ENCODE measurements at places on chromosomes 13 and 19.

DNA sequence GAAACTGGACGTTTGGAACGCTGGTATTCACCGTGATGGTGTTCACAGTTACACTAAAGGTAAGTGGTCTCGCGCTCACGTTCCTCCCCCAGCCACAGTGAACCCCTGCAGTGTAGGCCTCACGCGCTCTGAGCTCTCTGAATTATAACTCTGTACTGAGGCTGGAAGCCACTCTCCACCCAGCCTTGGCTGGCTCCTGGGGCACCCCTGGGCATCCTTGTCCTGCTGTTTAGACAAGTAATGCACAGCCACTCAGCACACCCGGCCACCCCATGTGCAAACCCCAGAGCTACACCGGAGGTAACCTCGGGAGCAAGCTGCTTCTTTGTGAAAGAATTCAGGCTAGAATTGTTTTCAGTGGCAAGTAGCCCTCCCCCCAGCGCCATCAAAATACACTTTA, 97.3 kb upstream of the MCF2L start:
- no peak for DNase-seq

- peak; percentile 54 for DNase-seq
Observed at GRCh38 chr19:5961969-5962945, 15.7 kb downstream of the RANBP3 start.

GRCh38 chr19:15488489-15489226, 9.4 kb upstream of the PGLYRP2 start:
- no peak for DNase-seq

DNA sequence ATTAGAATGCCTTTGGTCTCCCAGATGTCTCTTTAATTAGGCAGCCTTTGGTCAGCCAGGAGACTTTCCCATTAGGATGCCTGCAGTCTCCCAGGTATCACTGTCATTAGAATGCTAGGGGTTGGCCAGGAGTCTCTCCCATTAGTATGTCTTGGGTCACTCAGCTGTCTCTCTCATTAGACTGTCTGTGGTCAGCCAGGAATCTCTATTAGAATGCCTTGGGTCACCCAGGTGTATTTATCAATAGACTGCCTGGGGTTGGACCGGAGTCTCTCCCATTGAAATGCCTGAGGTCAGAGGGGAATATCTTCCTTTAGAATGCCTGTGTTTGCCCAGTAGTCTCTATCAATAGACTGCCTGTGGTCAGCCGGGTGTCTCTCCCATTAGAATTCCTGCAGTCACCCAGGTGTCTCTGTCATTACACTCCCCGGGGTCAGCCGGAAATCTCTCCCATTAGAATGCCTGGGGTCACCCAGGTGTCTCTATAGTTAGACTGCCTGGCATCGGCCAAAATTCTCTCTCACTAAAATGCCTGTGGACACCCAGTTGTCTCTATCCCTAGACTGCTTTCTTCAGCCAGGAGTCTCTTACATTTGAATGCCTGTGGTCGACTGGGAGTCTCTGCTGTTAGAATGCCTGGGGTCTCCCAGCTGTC, 1460.3 kb downstream of the UQCRFS1 start:
- no peak for DNase-seq

DNA sequence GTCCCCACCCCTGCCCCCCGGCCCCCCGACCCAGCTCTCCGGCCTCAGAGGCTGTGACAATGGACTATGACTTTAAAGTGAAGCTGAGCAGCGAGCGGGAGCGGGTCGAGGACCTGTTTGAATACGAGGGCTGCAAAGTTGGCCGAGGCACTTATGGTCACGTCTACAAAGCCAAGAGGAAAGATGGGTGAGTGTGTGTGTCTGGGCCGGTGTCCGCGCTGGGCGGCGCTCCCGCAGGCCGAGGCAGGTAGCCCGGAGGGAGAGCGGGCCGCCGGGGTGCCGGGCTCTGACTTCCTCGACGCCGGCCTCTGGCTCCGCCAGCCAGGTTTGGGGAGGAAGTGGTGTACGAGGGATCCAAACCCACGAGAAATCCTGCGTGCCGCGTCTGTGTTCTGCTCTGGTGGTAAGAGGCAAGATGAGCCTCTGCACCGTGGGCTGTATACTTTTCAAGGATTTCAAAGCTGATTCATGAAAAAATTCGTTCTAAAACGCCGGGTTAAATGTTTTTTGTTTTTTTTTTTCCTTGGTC, 718 bp downstream of the CDK8 start:
- DNase-seq = no peak

DNA sequence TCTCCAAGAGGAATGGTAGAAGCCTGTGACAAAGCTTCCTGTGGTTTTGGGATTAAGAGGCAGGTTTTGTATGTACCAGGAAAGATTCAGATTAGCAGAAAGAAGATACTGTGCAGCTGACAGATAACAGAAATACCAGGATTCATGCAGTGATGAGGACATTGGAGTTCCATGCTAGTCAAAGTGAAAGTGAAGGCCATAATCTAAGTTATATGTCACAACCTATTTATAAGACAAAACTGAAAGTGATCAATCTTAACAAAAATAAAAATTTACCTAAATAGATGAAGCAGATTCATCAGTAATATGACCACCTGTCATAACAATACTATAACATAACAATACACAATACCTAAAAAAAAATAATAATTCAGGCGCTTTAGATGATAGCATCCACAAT, 1305.2 kb upstream of the PCDH9 start:
- no peak for DNase-seq

DNA sequence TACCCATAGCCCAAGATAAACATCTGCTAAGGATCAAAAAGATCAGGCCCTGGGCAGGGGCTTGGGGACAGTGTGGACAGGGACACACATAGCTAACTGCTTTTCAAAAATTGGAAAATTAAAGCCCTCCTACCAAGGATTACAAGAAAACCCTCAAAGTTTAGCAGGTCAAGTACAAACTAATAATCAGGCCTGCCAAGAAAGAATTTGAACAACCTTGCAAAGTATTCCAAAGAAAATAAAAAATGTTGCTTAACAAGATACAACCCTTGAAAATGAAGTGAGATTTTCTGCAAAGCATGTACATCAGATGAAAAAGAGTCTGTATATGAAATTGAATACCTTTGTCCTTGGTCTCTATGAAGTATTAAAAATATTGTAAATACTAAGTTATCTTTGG, 67.3 kb downstream of the KLF12 start:
- DNase-seq = no peak

GRCh38 chr13:81048026-81048461, 707.1 kb upstream of the SPRY2 start:
- no peak for DNase-seq

- no peak for DNase-seq
Observed at GRCh38 chr13:27298849-27299248, 28.2 kb downstream of the RASL11A start.

- DNase-seq = no peak
Observed at GRCh38 chr19:294946-295686, 3.9 kb upstream of the PLPP2 start.

- DNase-seq = no peak
Observed at GRCh38 chr19:49128545-49129237, 9.3 kb downstream of the PPFIA3 start.

- no peak for DNase-seq
Observed at GRCh38 chr13:63497601-63498000, 2082.0 kb upstream of the PCDH20 start.

DNA sequence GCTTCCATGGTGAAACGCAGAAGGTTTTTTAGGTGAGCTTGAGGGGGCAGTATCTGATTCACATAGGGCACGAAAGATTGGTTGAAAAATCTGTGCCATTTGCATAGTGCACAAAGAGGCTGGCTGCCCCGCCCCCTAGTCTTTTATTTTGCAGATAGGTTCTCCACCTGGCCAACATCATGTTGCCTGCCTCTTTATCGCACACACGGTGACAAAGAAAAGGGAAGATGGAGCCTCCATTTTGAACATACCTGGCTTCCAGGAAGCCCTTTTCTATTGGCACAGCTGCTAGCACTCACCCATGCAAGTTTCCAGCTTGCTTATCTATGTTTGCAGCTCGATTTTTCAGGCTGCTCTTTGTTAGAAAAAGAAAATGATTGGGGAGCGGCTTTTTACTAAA, 316.2 kb upstream of the KLHL1 start:
- DNase-seq = no peak

GRCh38 chr13:65783383-65783782, 1446.8 kb downstream of the PCDH9 start:
- DNase-seq = no peak

GRCh38 chr13:111493468-111493867, 173.0 kb downstream of the TEX29 start:
- no peak for DNase-seq

GRCh38 chr13:26575244-26575643, 17.8 kb downstream of the WASF3 start:
- DNase-seq = no peak

DNA sequence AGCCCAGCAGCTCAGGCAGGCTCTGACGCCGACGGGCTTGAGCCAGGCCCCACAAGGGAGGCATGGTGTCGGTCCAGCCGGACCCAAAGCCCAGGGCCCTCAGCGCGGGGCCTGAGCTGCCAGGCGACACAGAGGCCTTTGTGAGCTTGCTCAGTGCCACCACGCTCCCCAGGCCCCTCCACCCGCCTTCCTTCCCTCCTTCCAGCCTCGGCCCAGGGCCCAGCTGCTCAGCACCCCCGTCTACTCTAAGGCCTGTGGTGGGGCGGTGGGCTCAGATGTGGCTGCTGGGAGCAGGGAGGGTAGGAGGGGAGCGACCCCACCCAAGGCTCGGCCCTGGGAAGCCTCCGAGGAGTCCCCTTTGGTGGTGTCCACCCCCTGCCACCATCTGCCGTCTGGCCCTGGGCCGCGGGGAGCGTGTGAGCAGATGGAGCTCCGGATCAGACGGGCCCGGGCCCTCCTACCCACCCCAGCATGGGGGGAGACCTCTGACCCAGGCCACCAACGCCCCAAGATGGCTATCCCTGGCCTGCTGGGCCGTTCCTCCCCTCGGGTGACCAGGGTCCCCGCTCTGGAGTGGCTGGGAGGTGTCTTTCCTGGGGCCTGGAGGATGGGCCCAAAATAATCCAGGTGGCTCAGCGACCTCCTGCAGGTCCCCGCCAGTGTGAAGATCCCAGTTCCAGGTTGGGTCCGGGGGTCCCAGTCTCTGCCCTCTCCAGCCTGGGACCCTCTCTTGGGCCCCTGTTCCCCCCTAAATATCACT, 7.8 kb downstream of the ZBTB7A start:
- DNase-seq = no peak

DNA sequence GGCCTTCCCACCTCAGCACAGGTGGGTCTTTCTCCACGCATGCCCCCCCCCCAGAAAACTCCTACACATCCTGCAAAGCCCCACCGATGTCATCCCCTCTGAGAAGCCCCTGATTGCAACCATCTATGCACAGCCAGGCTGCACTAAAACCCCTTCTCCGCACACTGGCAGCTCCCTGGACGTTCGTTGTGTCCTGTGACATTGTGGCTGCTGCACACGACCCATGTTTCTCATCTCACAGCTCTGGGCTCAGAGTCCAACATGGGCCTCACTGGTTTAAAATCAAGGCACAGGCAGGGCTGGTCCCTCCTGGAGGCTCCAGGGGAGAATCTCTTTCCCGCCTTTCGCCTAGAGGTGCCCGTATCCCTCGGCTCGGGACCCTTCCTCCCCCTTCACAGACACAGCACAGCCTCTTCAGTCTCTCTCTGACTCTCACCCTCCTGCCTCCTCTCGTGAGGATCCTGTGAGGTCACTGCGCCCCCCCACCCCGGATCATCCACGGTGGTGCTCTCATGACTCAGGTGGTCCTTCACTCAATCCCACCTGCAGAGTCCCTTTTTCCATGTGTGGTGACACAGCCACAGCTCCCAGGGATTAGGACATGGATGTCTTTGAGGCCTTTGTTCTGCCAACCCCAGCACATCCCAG, 71.2 kb downstream of the GADD45B start:
- DNase-seq = no peak

Data from stimulated activated CD4-positive, alpha-beta T cell treated with anti-CD3 and anti-CD28 coated beads, Interleukin-1b, Interleukin-23, amount 100 ng/mL, for 1 hour (primary cell).